ENCODE measurements at places on chromosomes 12 and 14.

DNA sequence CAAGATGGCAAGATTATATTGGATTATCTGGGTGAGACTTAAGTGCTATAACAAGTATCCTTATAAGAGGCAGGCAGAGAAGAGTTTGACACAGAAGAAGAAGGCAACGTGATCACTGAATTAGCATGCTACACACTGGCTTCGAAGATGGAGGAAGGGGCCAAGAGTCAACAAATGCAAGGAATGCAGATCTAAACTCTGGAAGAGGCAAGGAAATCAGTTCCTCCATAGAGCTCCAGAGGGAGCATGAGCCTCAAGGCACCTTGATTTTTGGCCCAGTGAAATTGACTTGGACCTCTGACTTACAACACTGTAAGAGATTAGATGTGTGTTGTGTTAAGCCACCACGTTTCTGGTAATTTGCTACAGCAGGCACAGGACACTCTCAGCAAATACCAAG, 536.4 kb upstream of the SEL1L start:
- DNase-seq: no peak

- DNase-seq: peak; percentile 57
Measured at GRCh38 chr14:74531467-74531866, 37.9 kb downstream of the ISCA2 start.

DNA sequence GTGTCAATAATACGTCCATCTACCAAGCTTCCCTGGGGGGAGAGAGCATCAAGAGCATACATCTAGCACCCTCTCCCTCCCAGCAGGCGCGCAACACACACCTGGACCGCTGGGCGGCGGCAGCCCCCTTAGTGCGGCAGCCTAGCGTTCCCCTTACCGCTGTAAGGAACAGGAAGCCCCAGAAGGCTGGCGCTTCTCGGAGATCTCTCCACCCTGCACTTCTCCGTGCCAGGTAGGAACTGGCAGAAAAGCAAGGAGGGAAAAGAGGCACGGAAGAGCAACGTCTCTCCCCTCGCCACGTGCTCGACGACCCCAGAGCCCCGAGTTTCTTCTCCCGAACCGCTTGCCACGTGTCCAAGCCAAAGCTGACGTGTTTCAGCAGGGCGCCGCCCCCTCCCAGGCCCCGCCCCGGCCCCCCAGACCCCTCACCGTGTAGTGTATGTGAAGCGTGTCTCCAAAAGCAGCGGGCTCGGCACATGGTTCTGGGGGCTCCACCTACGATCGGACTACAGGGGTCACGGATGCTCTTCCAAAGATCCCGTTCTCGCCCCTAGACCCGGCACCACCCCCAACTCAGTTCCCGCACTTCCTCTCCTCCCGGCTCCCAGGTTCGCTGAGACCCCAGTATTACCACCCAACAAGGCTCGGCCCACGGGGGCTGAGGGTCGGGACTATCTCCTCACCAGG, 532 bp downstream of the FKBP11 start:
- DNase-seq: no peak

- DNase-seq: no peak
Measured at GRCh38 chr12:81187686-81188085, 109.8 kb downstream of the ACSS3 start.

DNA sequence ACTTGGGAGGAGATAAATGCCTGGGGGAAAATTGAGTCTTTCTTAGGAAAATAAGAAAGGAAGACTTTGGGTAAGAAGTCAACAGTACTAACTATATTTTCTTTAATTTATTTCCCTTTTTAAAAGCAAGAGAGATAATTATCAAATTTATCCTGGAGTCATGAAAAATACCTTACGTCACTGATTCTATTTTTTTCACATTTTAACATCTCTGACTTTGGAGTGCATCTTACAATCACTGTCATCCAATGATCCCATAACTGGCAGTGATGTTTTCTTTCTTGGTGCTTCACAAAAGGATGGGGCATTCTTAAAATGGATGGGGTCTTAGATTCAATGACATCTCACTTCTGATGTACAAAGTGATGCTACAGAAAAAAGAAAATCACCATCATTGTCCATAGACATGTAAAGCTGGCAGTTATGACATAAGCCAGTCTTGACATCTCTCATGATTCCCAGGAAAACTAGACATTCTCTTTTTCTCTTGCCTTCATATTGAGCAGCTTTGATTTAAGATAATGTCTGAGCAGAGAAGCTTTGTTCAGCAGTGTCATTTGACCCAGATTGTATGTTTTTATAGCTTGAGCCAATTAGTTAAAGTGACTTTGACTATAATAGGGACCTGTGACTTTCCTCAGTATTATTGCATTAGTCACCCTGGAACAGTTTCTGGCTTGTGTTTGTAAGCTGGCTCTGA, 236.2 kb downstream of the EGLN3 start:
- no peak for DNase-seq

- DNase-seq: no peak
Measured at GRCh38 chr14:104891664-104892530, 26.8 kb downstream of the CEP170B start.

- no peak for DNase-seq
Measured at GRCh38 chr14:26180221-26180620, 417.6 kb downstream of the NOVA1 start.

- no peak for DNase-seq
Measured at GRCh38 chr12:33438025-33438772, 1.4 kb downstream of the SYT10 start.

DNA sequence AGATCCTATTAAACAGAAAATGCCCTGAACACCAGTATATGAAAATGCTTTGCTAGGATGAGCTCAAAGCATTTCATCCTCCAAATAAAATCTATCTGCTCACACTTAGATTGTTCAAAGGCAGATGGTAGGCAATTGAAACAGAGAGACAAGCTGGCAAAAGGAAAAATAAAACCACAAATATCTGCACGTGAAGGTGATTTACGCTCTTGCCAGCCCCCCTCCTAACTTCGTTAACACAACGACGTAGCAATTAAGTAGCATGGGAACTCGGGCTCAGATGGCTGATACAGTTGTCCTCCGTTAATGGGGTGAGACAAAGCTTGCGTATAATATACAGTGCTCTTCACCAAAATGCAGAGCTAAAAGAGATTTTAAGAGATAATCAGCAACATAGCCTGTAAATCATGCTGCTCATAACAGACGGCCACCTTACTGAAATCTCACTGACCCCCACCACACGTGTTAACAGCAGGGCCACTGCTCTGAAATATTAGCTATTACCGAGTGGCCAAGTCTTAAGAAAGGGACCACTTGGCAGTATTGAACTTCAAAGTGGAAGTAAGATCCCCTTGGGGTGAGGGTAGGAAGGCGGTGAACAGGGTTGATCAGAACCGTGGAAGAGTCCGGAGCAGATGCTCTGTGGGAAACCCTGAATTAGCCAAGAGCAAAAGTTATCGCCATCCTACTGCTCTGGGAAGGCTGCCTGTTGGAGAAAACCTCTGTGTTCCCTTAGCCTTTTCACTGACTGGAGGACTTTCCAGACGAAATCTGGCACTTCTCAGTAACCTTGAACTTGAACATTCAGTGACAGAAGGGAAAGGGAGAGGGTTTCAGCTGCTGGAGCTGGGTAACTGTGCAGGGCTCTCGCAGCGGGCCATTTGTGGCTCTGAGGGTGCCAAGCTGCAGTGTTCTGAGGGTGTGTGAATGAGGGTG, 23.1 kb downstream of the ETV6 start:
- no peak for DNase-seq
